Cardiac fibroblast (primary cell): ENCODE measurements at places on chromosomes 13 and 19.

DNA sequence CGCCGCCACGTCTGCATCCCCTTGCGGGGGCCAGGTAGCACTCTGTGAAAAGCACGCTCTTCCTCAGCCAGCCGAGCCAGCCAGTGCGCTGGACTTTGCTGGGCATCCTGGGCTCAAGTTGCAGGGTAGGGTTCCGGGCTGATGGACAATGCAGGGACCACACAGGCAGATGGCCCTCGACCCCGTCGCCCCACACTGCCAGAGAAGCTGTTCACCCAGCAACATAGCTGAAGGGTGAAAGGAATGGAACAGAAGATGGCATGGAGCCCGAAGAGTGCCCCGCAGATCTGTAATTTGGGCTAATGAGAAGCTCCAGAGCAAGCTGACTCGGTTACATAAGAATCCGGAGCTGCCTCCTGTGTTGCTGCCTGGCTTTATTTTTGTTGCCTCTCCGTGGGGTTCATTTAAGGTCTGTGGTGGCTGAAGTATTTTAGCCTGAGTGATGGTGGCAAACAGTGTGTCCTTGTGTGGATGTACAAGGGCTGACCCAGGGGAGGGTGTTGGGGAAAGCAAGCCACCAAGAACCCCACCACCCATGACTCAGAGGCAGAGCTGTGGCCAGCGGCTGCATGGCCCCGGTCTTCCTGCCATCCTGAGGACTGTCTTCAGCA is 105.8 kb downstream of the SOX1 start:
- DNase-seq = no peak

DNA sequence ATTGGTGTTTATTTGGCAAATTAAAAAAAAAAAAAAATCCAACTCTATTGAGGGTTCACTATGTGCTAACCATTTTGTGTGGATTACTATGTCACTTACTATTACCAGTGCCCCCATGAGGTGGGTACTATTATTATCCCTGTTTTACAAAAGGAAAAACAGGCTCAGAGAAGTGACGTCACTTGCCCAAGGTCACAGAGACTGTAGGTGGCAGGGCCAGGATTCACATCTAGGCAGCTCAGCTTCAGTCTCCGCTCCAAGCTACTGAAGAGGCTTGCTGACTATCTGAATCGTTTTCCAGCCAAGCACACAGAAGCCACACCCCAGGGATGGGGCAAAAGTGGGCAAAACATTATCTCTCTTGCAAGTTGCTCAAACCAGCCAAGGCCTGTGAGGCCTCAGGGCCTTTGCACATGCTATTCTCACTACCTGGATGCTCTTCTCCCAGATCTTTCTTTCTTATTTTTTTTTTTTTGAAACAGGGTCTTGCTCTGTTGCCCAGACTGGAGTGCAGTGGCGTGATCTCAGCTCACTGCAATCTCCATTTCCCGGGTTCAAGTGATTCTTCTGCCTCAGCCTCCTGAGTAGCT is 4.8 kb upstream of the ANGPTL8 start:
- no peak for DNase-seq

DNA sequence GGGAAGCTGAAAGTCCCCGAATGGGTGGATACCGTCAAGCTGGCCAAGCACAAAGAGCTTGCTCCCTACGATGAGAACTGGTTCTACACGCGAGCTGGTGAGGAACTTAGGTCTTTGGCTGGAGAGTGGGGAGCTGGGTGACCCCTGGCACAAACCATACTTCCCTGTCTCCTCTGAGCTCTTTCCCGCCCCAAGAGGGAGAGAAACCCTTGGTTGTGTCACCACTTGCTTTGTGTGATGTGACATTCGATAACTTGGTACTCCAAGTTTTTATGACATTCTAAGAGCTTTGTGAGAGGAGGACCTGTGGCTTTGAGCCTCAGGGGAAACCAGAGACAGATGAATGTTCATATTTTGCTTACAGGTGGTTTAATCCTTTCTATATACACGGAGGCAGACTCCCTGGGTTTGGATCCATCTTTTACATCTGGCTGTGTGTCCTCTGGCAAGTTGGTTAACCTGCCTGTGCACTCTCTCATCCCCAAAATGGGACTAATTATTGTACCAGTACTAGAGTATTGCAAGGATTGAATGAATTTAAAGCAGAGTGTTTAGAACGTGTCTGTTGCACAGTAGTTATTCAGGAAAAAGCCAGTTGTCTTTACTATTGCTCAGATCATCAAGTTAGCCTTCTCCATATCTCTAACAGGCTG is 1.2 kb downstream of the RPS19 start:
- DNase-seq = no peak

GRCh38 chr19:16861011-16861410 is 27.8 kb upstream of the F2RL3 start:
- no peak for DNase-seq

DNA sequence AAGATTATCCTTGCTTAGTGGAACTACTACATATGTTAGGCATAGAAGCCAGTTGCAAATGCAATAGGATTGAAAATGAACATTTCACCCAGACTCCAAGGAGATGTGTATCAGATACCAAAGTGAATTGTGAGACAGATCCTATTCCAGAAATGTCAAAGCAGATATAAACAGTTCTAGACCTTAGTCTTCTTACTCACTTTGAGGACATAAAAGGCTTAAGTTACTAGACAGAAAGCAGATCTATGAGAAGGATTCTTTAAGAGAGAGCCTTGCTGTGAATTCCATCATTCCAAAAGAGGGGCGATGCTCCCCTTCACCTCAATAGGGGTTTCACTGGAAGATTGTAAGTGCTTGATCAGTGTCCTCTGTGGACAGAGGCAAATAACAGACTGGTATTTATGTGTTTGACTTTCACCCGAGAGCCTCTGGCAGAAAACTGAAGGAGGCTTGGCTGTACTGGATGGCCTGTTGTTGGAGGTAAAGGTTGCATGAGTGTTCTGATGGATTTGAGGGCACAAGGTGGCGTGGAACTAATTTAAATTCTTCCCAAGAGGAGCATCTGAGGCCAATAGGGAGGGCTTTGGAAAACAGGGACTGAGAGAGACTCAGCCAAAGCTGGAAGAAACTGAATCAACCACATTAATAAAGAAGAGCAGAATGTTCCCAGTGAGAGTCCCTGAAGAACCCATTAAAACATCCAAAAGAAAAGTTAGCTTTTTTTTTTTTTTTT is 194.8 kb downstream of the DCLK1 start:
- no peak for DNase-seq

DNA sequence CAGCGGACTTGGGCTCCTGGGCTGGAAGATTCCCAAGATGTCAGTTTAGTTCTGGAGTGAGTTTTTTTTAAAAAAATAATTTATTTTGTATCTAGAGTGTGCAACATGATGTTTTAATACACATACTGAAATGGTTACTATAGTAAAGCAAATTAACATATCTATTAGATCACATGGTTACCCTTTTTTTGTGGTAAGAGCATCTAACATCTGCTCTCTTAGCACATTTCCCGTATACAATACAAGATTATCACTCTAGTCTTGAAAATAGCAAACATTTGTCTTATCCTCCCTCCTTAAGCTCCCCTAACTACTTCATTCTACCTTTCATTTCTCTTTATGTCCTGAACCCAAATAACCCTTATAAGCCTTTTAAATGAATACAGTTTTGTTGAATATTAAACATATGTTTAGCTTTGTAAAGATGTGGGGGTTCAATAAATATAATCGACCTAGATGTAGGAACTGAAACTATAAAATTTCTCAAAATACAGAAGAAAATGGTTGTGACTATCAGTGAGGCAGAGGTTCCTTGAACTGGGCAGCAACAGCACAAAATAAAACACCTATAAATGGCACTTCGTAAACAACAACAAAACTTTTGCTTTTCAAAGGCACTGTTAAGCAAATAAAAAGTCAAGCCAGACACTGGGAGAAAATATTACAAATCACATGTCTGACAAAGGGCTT is 466.6 kb downstream of the FGF9 start:
- DNase-seq = no peak

DNA sequence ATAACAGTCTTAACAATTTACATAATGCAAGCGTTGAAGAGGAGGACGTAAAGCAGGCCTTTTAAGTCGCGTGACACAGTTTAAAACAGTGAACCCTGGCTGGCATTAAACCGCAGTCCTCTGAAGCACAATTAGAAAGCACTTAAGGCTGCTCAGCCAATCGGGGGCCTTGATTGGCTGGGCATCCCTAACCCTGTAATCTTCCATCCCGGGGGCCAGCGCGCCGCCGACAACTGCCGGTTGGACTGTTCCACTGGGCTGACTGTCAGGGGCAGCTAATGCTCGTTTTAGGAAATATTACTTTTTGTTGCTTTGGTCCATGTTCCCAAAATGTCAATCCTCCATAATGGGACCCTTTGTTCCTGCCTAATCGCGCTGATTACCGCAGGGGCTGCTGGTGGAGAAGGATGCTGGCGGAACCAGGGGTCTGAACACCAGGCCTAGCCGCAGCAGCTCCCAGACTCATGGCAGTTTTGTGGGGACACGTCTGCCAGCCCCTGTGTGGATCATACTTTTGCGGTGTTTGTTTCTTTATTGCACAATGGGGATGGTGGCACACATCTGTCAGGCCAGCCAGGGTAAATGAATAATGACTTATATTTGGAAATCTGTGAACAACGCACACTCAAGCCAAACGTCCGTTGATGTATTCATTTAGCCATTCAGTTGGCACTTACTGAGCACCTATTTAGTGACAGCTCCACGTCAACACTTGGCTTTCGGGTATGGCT is 127.1 kb upstream of the SPACA7 start:
- DNase-seq = no peak

DNA sequence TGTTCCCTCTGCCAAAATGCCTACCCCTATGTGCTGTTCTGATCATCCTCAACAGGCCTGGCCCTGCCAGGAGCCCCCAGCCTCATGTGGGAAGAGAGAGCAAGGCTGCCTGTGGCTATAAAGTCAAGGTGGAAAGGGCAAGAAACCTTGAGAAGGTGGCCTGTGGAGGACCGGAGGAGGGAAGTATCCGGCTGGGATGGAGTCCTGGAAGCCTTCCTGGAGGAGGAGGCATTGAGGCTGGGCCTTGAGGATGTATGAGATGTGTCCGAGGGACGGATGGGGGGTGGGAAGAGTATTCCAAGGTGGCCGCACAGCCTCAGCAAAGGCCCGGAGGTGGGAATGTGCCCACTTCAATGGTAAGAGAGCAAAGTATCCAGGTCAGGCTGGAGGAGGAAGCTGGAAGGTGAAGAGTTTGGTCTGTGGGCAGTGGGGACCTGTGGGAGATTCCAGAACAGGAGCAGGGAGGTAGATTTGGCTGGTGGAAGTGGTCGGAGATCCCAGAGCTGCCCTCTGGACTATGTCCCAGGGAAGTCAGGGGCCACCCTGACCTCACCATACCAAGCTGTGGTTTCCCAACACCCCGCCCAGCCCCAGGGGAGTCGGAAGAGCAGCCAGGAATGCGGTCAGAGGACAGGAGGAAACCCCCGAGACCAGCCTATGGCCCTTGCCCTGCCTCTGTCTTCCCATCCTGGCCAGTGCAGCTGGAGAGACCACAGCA is 3.0 kb upstream of the PLIN4 start:
- peak; percentile 47 for DNase-seq

GRCh38 chr19:48806518-48806817 is 4.4 kb downstream of the BCAT2 start:
- no peak for DNase-seq

DNA sequence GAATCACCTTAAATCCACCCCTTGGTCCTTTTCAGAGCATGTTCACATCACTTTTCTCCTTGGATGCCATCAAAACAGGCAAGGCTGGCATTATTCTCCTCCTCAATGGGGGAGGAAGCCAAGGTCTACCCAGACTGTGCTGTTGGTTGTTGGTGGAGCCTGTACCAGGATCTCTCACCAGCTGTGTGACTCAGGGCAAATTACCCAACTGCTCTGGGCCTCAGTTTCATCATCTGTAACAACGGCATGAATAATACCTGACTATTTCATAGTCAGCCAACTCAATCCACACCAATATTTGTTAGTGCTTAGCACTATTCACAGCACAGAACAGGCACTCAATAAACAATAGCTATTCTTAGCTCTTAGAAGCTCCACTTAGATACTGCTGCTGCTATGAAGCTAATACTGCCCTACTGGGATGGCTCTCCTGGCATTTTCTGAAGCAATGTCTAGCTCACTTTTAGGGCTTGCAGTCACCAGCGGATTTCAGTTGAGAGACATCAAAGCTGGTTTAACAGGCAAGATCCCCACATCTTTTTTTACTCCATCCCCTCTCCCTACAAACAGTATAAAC is 116.9 kb downstream of the CCNA1 start:
- DNase-seq = peak; percentile 25

- DNase-seq = no peak
Observed at GRCh38 chr13:42808341-42808940, 27.1 kb downstream of the FAM216B start.
